Subcutaneous adipose tissue (tissue), 4 donors: ENCODE measurements at places on chromosomes 12 and 14. TPM values are rescaled to one million over a fixed set of nuclear protein-coding genes. Genes with fewer than 3 reads are reported as not detected.

Gene NXPH4
- total RNA-seq, result not detected

Gene INTS13
- 18.7 TPM for total RNA-seq

Gene RPS6KA5
- total RNA-seq, result 7.3 TPM

Gene MDGA2
- total RNA-seq, result not detected

Gene ACSM4
- not detected for total RNA-seq

Gene C1QL4
- not detected for total RNA-seq

Gene NKX2-1
- total RNA-seq, result not detected
